ENCODE measurements at places on chromosomes 4 and X.

DNA sequence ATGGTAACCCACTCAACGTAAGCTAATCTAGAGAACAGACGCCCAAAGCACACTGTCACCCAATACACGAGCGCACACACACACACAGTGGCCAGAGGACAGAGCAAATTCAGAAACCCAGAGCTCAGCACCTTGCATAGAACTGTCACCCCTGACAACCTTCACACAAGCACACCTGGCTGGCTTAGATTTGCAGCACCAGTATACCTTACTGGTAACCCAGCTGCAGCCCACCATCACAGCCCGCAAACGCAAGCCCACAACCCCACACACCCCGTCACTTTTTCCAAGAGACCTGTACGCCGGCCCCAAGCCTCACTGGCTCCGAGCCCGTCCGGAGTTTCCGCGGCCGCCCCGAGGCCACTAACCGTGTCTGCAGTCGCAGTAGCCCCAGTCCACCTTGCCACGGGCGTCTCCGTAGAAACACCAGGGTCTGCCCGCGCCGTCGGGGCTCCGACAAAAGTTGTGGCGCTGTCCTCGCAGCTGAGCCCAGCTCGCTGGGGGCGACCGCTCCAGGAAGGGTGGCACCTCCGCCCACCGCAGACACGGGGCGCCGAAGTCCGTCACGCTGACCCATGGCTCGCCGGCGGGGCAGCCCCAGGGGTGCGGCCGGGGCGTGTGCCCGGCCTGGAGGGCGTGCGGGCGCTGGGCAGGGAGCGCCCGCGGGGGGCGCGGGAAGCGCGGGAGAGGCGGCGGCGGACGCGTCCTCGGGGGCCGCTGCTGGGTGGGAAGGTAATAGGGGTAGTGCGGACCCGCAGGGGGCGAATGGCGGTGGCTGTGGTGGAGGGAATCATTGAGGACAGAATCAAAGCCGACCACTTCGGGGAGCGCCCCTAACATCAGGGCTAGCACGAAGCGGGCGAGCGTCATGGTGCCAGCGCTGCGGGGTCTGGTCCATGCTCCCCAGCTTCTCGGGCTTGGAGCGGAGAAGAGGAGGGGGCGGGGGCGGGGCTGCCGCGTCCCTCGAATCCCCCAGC lies 664 bp downstream of the PRSS12 start:
- H3K27ac ChIP-seq, result no peak overlapping the region
- H3K4me3 ChIP-seq, result peak overlapping the region; percentile 80
- H3K4me1 ChIP-seq, result peaks cover 10% of the 10 kb centered on the region
- no peak for DNase-seq

- no peaks in the 10 kb centered on the region for H3K4me1 ChIP-seq
- no peaks in the 10 kb centered on the region for H3K36me3 ChIP-seq
- H3K27me3 ChIP-seq, result no peaks in the 10 kb centered on the region
- no peak for DNase-seq
Observed at GRCh38 chrX:74814681-74815080, 110.6 kb downstream of the NEXMIF start.

GRCh38 chrX:97682991-97683840 lies 799.5 kb downstream of the RPA4 start:
- no peak overlapping the region for H3K4me3 ChIP-seq
- no peaks in the 10 kb centered on the region for H3K27me3 ChIP-seq
- no peaks in the 10 kb centered on the region for H3K4me1 ChIP-seq

GRCh38 chr4:84677995-84678394 lies 95.1 kb downstream of the CDS1 start:
- DNase-seq, result no peak
- no peak overlapping the region for H3K4me3 ChIP-seq
- H3K27ac ChIP-seq, result no peak overlapping the region
- H3K27me3 ChIP-seq, result peaks cover 10% of the 10 kb centered on the region
- H3K4me1 ChIP-seq, result peaks cover 5% of the 10 kb centered on the region
- H3K36me3 ChIP-seq, result no peaks in the 10 kb centered on the region

DNA sequence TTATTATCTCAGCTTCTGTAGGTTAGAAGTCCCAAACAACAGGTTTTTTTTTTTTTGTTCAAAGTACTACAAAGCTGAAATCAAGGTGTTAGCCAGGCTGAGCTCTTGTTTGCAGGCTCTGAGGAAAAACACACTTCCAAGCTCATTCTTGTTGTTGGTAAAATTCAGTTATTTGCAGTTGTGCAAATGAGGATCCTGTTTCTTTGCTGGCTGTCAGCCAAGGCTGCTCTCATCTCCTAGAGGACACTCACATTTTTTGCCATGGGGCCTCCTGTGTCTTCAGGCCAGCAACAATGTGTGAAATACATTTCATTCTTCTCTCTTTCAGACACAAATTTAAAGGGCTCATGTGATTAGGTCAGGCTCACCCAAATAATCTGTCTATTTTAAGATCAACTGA lies 60.3 kb upstream of the HSD17B10 start:
- DNase-seq, result no peak
- H3K4me3 ChIP-seq, result no peak overlapping the region
- no peak overlapping the region for H3K27ac ChIP-seq
- H3K36me3 ChIP-seq, result no peaks in the 10 kb centered on the region
- H3K4me1 ChIP-seq, result no peaks in the 10 kb centered on the region
- H3K27me3 ChIP-seq, result peaks cover 4% of the 10 kb centered on the region

DNA sequence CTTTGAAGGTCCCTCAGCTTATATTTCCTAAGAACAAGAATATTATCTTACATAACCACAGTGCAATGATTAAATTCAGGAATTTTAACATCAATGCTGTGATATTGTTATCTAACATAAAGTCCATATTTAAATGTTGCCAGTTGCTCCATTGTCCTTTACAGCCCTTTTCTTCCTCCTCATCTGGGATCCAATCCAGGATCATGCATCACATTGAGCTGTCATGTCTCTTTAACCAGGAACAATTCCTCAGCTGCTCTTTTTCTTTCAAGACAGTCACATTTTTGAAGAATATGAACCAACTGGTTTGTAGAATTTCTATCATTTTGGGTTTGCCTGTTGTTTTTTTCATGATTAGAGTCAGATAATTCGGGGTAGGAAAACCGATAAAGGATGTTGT lies 12.0 kb downstream of the TMSB4X start:
- H3K27me3 ChIP-seq, result no peaks in the 10 kb centered on the region
- peaks cover 2% of the 10 kb centered on the region for H3K36me3 ChIP-seq
- peak overlapping the region; percentile 100 for H3K27ac ChIP-seq
- DNase-seq, result no peak
- peak overlapping the region; percentile 16 for H3K4me3 ChIP-seq
- peaks cover 30% of the 10 kb centered on the region for H3K4me1 ChIP-seq

DNA sequence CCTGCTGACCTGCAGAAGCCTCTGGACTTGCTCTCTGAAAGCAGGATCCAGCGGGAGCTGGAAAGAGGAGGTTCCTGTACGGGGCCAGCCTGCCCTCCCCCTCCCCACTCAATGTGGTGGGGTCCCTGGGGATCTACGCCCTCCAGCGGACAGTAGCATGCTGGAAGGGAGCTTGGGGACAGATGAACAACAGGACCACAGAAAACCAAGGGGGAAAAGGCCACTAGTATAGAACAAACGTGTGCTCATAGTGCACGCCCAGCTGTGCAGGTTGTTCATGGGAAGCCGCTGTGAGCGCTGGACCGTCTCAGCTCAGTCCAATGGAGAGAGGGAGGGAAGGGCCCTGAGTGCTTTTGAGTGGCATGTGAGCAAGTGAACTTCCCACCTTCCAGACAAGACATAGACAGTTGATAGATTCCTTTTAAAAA lies 15.8 kb downstream of the HMX1 start:
- peak overlapping the region; percentile 34 for H3K4me3 ChIP-seq
- no peak overlapping the region for H3K27ac ChIP-seq
- peaks cover 4% of the 10 kb centered on the region for H3K36me3 ChIP-seq
- DNase-seq, result no peak
- H3K4me1 ChIP-seq, result peaks cover 11% of the 10 kb centered on the region

- H3K27ac ChIP-seq, result no peak overlapping the region
- H3K27me3 ChIP-seq, result no peaks in the 10 kb centered on the region
- H3K36me3 ChIP-seq, result peaks cover 9% of the 10 kb centered on the region
- no peak overlapping the region for H3K4me3 ChIP-seq
Observed at GRCh38 chr4:48538358-48538757, 48.3 kb downstream of the ZAR1 start.

DNA sequence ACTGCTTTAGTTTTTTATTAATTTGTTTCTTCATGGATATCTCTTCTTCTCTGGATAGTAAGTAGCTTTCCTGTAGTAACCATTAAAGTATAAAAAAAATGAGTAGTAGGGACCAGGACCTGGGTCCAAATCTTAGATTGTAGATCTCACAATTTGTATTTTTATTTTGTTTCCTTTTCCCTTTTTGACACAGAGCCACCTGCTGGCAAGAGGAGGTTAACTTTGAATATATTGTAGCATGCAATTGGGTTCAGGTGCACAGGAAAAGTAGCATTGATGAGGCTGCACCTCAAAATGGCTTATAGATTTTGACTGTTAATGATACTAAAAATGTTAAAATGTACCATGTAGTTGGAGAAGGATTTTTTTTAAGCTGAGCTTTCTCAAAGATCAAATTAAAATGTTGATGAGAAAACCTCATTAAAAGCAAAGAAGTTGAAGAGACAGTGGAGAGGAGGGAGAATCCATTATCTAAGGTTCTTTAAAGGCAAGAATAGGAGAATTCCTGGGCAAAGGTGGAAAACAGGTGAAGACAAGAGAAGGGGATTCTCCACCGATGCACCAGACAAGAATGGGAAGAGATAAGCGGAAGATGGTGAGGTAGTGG lies 48.3 kb upstream of the HPGDS start:
- peaks cover 28% of the 10 kb centered on the region for H3K27me3 ChIP-seq
- no peak for DNase-seq
- H3K36me3 ChIP-seq, result peaks cover 5% of the 10 kb centered on the region
- no peak overlapping the region for H3K27ac ChIP-seq
- H3K4me3 ChIP-seq, result no peak overlapping the region

GRCh38 chr4:87933337-87933736 lies 42.2 kb upstream of the SPP1 start:
- no peak overlapping the region for H3K4me3 ChIP-seq
- H3K36me3 ChIP-seq, result peaks cover 4% of the 10 kb centered on the region
- H3K27me3 ChIP-seq, result peaks cover 16% of the 10 kb centered on the region
- no peak overlapping the region for H3K27ac ChIP-seq
- no peak for DNase-seq

Data from T-helper 17 cell (primary cell).